ENCODE measurements at places on chromosomes 5 and 9. TPM values are rescaled to one million over a fixed set of nuclear protein-coding genes. Genes with fewer than 3 reads are reported as not detected.

GRCh38 chr9:134536101-134536900 is 105.3 kb upstream of the COL5A1 start:
- DNase-seq, result no peak

Gene RASGEF1C
- total RNA-seq, result not detected

Gene HSPB3
- total RNA-seq, result not detected

DNA sequence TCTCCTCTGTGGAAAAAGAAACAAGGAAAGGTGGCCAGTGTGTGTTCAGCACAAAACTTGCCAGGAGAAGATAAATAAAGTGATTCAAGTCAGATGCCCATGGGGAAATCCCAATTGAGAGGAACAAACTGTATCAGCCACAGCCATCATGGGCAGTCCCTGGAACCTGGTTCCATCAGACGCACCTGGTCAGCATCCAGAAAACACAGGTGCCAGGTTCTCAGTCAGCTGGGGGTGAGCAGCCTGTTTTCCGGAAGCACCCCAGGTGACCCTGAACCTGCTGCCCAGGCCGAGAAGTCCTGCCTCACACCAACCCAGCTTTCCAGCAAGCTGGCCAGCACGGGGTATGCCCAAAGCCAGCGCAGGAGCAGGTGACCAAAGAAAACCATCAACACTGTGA is 30.5 kb downstream of the PTCH1 start:
- no peak for DNase-seq

- DNase-seq, result no peak
Observed at GRCh38 chr9:27179245-27179865, 70.3 kb downstream of the TEK start.

Gene CTXN3
- not detected for total RNA-seq

DNA sequence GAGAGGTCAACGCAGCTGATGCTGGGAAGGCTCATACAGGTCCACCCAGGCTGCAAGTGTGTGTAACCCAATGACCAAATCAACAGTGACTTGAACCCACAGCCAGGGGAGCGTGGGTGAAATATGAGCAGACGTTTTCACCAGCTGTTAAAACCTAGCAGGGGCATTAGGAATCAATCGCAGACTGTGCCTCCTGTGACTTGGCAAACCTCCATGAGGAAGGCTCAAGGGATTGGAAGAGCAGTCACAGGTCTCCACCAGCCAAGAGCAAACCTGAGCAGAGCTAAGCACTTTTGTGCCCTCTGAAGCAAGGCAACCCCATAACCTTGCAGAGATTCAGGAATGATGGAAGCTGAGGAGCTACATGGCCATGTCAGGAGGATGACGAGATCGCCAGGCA is 25.5 kb downstream of the INSYN2B start:
- no peak for DNase-seq

Gene CCDC192
- not detected for total RNA-seq

All from HepG2 (cell line).